ENCODE measurements at places on chromosomes 6 and 20.
A peak's percentile ranks its signal among the peaks of the same experiment; 100 is the strongest.

DNA sequence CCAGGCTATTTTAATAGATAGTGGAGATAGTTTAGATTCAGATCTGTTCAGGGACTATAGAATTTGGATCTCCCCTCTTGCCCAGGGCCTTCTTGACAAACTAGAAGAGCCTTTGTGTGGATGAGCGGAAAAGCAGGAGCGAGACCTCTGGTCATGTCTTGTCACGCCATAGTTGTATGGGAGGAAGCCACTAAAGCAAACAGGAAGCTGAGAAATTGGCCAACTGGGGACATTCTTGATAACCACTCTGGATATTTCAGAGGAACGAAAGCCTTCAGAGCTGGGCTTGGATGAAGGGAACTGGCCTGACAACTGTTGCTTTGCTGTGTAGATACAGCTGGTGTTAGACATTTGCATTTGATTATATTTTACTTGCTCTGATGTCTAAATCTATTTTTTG is 54.1 kb upstream of the EXOC2 start:
- no peak for DNase-seq

- DNase-seq: no peak
Measured at GRCh38 chr6:156825475-156825874, 48.3 kb downstream of the ARID1B start.

DNA sequence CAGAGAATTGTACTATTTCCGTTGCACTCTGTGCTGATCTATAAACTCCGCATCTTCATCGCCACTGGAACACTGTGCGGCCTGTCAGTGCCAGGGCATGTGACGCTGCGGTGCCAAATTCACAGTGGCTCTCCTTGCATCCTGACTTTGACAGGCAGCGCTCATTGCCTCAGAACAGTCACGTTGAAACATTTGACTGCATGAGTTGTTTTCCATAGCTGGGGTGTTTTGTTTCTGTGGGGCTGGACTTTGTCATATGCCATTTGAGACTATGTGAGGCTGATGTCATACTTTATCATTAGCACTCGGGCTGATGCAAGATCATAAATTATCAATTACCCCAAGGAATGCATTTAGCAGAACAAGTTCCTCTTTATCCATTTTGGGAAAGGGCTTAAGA is 32.7 kb downstream of the CFAP61 start:
- no peak for DNase-seq

DNA sequence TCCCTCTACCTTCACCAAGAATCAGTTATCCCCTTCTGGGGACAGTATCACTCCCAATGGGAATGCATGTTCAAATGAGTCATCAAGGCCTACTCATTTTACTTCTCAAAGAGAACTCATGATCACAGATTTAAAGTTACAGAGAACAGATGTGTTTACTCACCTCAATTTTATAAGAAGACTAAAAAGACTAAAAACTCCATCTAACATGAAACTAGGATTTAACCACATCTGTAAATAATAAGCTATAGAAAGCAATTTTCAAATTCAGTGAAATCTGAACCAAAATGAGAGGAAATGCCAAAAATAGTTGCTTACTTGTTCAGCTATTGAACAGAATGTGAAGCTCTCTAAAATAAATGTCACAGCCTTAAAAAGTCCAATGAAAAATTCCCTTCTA is 300.1 kb upstream of the KCNQ5 start:
- peak; percentile 65 for DNase-seq

DNA sequence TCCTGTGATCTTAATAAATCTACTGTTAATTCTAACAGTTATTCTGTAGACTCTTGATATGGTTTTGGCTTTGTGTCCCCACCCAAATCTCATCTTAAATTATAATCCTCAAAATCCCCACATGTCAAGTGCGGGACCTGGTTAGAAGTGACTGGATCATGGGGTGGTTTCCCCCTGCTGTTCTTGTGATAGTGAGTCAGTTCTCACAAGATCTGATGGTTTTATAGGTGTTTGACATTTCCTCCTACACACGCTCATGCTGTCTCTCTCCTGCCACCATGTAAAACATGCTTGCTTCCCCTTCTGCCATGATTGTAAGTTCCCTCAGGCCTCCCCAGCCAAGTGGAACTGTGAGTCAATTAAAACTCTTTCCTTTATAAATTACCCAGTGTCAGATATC is 10.5 kb upstream of the EPB41L2 start:
- no peak for DNase-seq

- DNase-seq: peak; percentile 53
Measured at GRCh38 chr6:160733050-160733646, 31.1 kb downstream of the PLG start.

- DNase-seq: no peak
Measured at GRCh38 chr20:24877652-24878051, 71.4 kb upstream of the CST7 start.

GRCh38 chr20:58637466-58638213 is 13.4 kb upstream of the STX16 start:
- no peak for DNase-seq

- DNase-seq: no peak
Measured at GRCh38 chr6:120279466-120280167, 930.1 kb upstream of the MAN1A1 start.

DNA sequence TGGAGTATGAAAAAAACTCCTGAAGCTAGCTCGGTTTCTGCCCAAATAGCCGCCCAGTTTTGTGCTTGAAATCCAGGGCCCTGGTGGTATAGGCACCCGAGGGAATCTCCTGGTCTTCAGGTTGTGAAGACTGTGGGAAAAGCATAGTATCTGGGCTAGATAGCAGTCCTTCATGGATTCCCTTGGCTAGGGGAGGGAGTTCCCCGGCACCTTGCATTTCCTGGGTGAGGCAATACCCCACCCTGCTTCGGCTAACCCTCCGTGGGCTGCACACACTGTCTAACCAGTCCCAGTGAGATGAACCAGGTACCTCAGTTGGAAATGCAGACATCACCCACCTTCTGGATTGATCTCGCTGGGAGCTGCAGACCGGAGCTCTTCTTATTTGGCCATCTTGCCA is 184.5 kb upstream of the SLC35B3 start:
- DNase-seq: no peak

DNA sequence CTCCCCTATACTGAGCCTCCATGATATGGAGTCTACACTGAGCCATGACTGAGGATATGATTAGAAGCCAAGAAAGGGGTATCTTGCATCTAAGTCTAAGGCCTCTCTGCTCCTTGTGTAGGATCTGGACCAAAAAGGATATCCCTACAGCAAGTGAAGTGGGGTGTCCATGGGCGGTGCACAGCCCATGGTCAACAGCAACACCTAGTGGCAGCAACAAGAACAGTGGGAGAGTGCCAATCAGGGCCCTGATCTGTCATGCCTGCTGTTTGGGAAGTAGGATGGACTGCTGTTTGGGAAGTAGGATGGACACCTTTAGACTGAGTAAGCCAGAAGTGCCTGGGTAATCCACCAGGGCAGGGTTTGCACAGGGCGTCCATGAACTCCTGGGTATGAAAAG is 22.4 kb downstream of the PTGIS start:
- no peak for DNase-seq

GRCh38 chr6:24743944-24744335 is 25.0 kb upstream of the C6orf62 start:
- no peak for DNase-seq

DNA sequence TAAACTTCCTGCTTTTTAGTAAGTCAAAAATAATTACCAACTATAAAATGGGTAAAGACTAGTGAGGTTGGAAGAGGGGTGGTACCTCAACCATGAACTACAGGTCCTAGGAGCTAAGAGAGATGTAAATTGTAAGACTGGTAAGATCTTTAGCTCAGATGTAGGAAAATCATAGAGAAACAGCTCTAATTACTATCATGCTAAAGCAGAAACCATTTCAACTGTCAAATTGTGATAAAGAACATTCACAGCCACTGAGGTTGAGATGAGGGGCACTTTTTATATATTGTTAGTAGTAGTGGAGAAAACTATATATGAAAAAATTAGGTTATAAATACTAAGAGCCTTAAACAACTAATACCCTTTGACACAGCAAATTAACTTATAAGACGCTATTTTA is 20.0 kb downstream of the CDK19 start:
- no peak for DNase-seq

Measured in fibroblast of skin of scalp (primary cell).